Right lobe of liver (tissue), 6 donors: ENCODE measurements at places on chromosomes 13 and 19. TPM values are rescaled to one million over a fixed set of nuclear protein-coding genes. Genes with fewer than 3 reads are reported as not detected.

DNA sequence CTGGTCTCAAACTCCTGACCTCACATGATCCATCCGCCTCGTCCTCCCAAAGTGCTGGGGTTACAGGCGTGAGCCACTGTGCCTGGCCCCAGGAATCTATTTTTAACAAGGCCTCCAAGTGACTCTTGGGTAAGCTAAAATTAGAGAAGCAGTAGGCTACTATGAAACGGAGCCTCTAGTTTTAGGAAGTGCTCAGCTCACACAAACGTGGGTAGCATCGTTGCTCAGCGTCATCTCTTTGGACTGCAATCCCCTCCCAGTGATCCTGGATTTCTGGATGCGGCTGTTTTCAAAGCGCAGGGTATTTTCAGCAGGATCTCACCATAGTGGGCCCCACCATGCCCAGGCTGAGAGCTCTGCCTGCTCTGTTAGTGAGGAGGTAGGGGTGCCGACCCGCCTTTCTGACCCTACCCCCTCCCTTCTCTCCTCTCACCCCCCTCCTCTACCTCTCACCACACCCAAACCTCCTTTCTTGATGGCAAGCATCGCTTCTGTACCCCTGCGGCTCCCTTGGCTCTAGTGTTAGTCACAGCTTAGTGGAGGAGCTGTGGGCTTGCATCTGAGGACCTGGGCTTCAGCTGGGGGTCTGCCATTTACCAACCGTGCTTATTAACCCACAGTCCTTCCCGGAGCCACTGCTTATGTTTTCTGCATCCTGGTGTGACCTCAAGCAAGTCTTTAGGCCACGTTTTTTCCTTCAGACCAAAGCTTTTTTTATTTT, 34.2 kb downstream of the GJA3 start:
- no peaks in the 10 kb centered on the region for H3K27me3 ChIP-seq
- no peak overlapping the region for H3K4me3 ChIP-seq
- DNase-seq, result no peak
- peaks cover 5% of the 10 kb centered on the region for H3K4me1 ChIP-seq
- H3K27ac ChIP-seq, result no peak overlapping the region
- no peaks in the 10 kb centered on the region for H3K36me3 ChIP-seq

The CGB8 gene
- total RNA-seq, result not detected

GRCh38 chr19:44635581-44636438, 7.9 kb upstream of the PVR start:
- no peaks in the 10 kb centered on the region for H3K36me3 ChIP-seq
- no peak for DNase-seq
- H3K27ac ChIP-seq, result peak overlapping the region; percentile 76
- no peaks in the 10 kb centered on the region for H3K27me3 ChIP-seq

DNA sequence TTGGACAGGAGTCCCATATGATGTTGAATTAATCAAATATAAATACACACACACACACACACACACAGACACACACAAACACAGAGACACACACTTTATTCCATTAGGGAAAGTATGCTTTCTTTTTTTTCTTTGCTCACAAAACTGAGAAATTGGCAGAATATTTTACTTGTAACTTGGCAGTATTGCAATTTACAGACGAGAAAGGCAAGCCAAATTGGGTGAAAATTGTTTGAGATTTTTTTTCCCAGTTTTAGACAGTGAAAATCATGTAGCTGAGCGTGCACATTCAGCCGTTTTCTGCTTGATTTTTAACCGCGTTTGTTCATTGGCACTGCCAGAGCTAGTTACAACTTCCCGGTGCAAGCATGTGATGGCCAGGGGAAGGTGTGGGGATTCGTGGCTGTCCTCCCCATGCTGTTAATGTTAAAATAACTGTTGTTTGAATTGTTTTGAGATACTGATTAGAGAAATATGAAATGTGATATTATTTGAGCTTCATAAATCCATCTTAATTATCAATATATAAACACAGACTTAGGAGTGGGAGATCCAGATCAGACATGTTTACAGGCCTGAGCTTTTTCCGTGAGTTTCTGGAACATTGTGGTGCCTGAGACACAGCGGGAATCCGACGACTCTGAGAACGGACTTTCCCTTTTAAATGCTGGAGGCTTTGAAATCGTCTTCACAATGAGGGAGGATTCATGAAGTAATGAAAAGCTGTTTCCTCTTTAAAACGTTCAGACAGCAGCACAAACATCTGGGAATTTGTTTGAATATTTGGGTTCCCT, 125.5 kb downstream of the KCNRG start:
- H3K36me3 ChIP-seq, result no peaks in the 10 kb centered on the region
- no peak for DNase-seq
- no peaks in the 10 kb centered on the region for H3K4me1 ChIP-seq
- H3K27me3 ChIP-seq, result no peaks in the 10 kb centered on the region

DNA sequence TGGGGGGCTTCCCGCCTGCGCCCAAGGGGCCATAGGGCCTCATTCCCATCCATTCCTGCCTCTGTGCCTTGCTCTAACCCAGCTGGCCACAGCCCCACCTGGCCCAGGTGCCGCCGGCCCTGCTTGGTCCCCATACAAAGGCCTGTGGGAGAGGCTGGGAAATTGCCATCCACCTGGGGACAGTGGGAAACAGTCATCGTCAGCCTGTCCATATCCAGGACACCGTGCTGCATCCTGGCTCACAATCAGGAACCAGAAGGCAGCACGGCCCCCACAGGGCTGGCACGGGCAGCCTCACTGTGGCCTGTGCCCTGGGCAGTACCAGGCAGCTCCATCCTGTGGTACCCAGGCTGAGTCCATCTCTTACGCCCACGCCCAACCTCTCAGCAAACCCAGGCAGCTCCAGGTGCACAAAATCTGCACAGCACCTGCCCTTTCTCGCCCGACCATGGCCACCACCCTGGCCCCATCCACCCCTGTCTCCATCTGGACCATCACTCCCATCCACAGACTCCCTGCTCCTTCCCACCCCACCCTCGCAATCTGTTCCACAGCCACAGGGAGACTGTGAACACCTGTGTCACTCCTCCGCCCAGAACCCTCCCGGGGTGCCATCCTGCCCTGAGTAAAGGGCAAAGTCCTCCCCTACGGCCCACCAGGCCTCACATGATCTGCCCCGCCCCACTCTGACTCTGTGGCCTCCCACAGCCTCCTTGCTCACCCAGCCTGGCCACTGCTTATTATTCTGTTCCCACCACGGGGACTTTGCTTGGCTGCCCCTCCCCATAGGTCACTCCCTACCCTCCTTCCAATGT, 21.1 kb upstream of the FBXO27 start:
- H3K4me3 ChIP-seq, result no peak overlapping the region
- no peak overlapping the region for H3K27ac ChIP-seq
- no peaks in the 10 kb centered on the region for H3K36me3 ChIP-seq
- peak; percentile 56 for DNase-seq

The ALOX5AP gene
- 0.53 TPM for total RNA-seq

The SOX21 gene
- total RNA-seq, result not detected

The ZNF726 gene
- total RNA-seq, result 4.1 TPM

The SERPINE3 gene
- not detected for total RNA-seq

- no peaks in the 10 kb centered on the region for H3K27me3 ChIP-seq
- H3K4me3 ChIP-seq, result no peak overlapping the region
- H3K4me1 ChIP-seq, result no peaks in the 10 kb centered on the region
- H3K27ac ChIP-seq, result no peak overlapping the region
Measured at GRCh38 chr13:76189882-76190519, 553.9 kb downstream of the LMO7 start.

- no peak for DNase-seq
- no peaks in the 10 kb centered on the region for H3K36me3 ChIP-seq
- no peak overlapping the region for H3K27ac ChIP-seq
- no peak overlapping the region for H3K4me3 ChIP-seq
- H3K27me3 ChIP-seq, result no peaks in the 10 kb centered on the region
Measured at GRCh38 chr13:100454876-100455275, 133.7 kb downstream of the GGACT start.

DNA sequence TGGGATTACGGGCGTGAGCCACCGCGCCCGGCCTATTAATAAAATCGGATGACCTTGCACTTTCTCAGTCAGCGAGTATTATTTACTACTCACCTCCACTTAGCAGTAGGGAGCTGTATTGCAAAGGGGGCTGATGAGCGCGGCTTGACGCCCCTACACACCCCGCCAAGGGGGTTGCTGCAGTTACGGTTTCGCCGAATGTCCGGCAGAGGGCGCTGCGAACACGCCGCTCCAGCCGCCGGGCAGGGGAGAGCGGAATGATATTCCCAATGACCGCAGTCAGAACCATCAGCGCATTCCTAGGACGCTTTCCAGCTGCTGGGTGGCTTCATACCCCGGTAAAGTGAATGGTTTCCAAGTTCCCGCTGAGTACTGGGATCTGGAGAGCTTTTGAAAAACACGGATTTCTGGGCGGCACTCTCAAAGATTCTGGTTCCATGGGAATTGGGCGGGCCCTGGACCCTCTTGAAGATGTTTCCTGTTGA, 30.0 kb upstream of the TPT1 start:
- no peaks in the 10 kb centered on the region for H3K36me3 ChIP-seq
- H3K4me1 ChIP-seq, result peaks cover 3% of the 10 kb centered on the region
- H3K27ac ChIP-seq, result no peak overlapping the region
- no peak overlapping the region for H3K4me3 ChIP-seq
- DNase-seq, result peak; percentile 73
- H3K27me3 ChIP-seq, result no peaks in the 10 kb centered on the region

The TEX29 gene
- total RNA-seq, result 0.42 TPM

DNA sequence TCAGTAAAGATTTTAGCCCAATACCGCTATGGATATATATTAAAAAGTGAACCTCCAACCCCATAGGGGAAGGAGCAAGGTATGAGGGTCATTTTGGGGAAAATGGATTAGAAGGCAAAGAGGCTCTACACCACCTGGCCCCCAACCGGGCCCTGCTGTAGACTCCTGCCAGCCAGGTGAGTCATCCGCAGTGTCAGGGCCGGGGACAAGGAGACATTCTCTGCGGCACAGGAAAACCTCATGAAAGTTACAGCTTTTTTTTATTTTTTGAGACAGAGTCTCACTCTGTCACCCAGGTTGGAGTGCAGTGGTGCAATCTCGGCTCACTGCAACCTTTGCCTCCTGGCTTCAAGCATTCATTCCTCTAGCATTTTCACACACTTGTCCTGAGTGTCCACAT, 32.0 kb downstream of the ZFR2 start:
- H3K36me3 ChIP-seq, result no peaks in the 10 kb centered on the region
- no peak overlapping the region for H3K27ac ChIP-seq
- no peaks in the 10 kb centered on the region for H3K4me1 ChIP-seq
- DNase-seq, result no peak
- H3K27me3 ChIP-seq, result no peaks in the 10 kb centered on the region
- no peak overlapping the region for H3K4me3 ChIP-seq

The BEST2 gene
- total RNA-seq, result not detected

GRCh38 chr19:4061178-4061682, 5.5 kb downstream of the ZBTB7A start:
- no peaks in the 10 kb centered on the region for H3K36me3 ChIP-seq
- H3K27ac ChIP-seq, result peak overlapping the region; percentile 94
- H3K4me1 ChIP-seq, result peaks cover 60% of the 10 kb centered on the region
- DNase-seq, result peak; percentile 94

GRCh38 chr19:42409477-42409876, 17.7 kb downstream of the LIPE start:
- DNase-seq, result peak; percentile 87
- H3K4me3 ChIP-seq, result no peak overlapping the region
- H3K27ac ChIP-seq, result peak overlapping the region; percentile 24
- no peaks in the 10 kb centered on the region for H3K36me3 ChIP-seq

The UBE2L5 gene
- total RNA-seq, result not detected

The ZNF284 gene
- 0.35 TPM for total RNA-seq
